A549 treated with Mapracorat at 1 μM for 4 hours (cell line): ENCODE measurements at places on chromosomes 5 and 9. TPM values are rescaled to one million over a fixed set of nuclear protein-coding genes. Genes with fewer than 3 reads are reported as not detected.

The INSL6 gene
- total RNA-seq, result not detected in 5 replicates

The FYB1 gene
- total RNA-seq, result 10.3 to 15.1 TPM (median 12.8 TPM) in 5 replicates

The FGF1 gene
- 0.16 to 0.95 TPM (median 0.25 TPM) in 5 replicates for total RNA-seq

The MYOZ3 gene
- total RNA-seq, result 0.07 to 0.13 TPM in 2 of 5 replicates, not detected in the others

The MRPL41 gene
- total RNA-seq, result 47.6 to 99.9 TPM (median 91.4 TPM) in 5 replicates

The RNF14 gene
- 54.4 to 64.3 TPM (median 61.5 TPM) in 5 replicates for total RNA-seq

The GADD45G gene
- total RNA-seq, result 0.24 to 0.77 TPM (median 0.50 TPM) in 5 replicates

The ZFP2 gene
- total RNA-seq, result 0.08 TPM in 1 of 5 replicates, not detected in the others

The HRCT1 gene
- 0.32 to 0.51 TPM (median 0.40 TPM) in 5 replicates for total RNA-seq

The NDOR1 gene
- 9.8 to 19.3 TPM (median 16.4 TPM) in 5 replicates for total RNA-seq

The CKMT2 gene
- total RNA-seq, result not detected in 5 replicates

The PPIP5K2 gene
- total RNA-seq, result 18.6 to 23.2 TPM (median 20.8 TPM) in 5 replicates

The IFNB1 gene
- not detected in 5 replicates for total RNA-seq

The DBH gene
- not detected in 5 replicates for total RNA-seq

The ARID3C gene
- total RNA-seq, result 0.09 to 0.39 TPM (median 0.17 TPM) in 5 replicates

The PDLIM7 gene
- total RNA-seq, result 76.0 to 92.7 TPM (median 83.9 TPM) in 5 replicates
